Activated CD8-positive, alpha-beta memory T cell treated with anti-CD3 and anti-CD28 coated beads, Interleukin-2, amount 50 U/mL, for 48 hours (primary cell): ENCODE measurements at places on chromosomes 2 and 18.

DNA sequence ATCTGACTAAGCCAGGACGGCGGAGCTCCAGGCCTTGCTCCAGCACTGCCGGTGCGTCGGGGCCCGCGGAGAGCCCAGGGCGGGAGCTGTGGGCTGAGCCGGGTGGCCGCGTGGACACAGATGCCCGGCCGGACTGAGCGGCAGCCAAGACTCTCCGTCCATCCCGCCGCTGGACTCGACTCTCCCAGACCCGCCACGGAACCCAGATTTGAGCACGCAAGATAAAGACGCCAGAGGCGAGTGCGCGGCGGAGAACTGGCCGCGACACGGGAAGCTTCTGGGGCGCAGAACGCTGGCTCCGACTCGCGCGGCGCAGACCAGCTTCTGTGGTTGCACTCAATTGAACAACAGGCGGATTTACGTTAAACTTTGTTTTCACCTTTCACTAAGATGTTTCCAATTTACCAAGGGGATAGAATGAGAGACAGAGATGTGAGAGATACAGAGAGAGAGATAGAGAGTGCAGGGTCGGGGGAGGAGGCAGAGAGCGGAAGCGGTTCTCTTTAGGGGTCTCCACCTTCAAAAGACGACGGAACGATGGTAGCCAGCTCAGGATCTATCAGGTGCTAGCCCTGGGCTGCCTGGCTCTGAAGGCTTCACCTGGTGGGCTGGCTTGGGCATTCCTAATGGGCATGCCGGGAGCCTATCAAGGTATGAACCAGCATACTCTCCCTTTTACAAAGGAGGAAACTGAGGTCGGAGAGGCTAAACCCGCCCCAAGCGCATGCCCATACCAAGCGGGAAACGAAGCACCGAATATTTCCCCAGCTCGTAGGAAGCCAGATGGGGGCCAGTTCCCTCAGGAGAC lies 10.4 kb upstream of the EN1 start:
- DNase-seq: no peak

GRCh38 chr2:29770846-29771245 lies 150.5 kb downstream of the ALK start:
- DNase-seq: no peak

DNA sequence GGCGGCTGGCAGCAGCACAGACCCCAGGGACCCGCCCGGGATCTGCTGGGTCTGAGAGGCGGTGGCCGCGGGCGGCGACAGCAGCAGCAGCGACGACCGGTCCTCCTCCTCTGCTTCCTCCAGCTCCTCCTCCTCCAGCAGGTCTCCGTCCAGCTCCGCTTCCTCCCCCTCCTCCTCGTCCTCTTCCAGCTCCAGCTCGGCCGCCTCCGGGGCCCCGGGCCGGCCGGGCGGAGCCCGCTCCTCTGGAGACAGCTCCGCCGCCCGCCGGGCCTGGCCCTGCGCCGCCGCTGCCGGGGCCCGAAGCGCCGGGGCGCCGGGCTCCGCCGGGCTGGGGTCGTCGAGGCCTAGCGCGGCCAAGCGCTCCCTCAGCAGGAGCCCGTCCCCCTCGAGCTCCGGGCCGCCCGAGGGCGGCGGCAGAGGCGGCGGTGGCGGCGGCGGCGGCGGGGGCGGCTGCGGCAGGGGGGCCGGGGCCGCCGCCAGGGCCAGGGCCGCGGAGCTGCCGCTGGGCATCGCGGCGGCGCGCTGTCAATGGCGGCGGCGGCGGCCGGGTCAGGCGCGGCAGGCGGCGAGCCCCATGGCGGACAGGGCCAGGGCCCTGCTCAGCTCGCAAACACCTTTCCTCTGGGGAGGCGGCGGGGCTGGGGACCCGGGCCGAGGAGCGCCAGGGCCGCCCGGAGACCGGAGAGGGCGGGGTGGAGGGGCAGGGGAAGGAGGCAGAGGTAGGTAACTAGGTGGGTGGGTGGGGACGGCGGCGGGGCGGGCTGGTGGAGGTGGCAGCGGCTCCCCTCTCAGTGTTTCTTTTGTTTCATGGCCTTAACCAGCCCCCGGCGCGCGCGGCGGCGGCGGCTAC lies 445 bp downstream of the MEX3C start:
- DNase-seq: peak; percentile 75

GRCh38 chr2:135963841-135964240 lies 21.6 kb downstream of the DARS1 start:
- DNase-seq: no peak

GRCh38 chr2:30757749-30758148 lies 49.5 kb downstream of the CAPN13 start:
- DNase-seq: no peak

DNA sequence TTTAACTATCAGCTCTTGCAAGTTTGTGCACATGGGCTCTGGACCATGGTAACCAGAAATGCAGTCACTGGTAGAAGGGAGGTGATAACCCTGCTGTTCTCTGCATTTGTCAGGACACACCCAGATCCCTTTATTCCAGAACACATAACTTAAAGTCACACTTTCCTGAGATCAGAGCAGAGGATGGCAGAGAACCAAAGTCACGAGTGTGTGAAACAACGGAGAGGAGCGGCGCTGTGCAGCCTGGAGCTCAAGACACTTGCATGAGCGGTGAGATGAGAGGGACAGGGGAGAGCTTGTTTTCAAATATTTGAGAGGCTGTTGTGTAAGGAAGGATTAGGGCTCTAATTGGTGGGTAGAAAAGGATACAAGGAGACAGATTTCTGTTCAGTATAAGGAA lies 43.3 kb upstream of the AAK1 start:
- DNase-seq: no peak

GRCh38 chr2:64932116-64932370 lies 57.2 kb upstream of the SLC1A4 start:
- DNase-seq: no peak

- DNase-seq: no peak
These were observed 235.7 kb downstream of the CDCA7 start for GRCh38 chr2:173590276-173590861.

DNA sequence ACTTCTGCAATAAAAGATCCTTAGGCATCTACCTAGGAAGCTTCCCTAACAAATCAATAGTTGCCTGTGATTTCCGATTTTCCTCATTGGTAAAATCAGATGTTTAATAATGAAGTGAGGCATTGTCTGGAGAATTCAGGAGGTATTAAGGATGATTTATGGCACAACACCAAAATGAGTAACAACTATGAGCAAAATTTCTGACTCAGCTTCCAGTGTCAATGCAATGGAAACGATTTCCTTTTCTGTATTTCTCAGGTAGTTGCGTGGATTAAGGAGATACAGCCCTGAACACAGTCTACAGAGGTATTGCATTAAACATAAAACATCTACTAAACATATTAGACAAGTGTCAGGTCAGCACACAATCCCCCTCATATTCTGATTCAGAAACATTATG lies 99.5 kb downstream of the EPB41L3 start:
- DNase-seq: no peak

DNA sequence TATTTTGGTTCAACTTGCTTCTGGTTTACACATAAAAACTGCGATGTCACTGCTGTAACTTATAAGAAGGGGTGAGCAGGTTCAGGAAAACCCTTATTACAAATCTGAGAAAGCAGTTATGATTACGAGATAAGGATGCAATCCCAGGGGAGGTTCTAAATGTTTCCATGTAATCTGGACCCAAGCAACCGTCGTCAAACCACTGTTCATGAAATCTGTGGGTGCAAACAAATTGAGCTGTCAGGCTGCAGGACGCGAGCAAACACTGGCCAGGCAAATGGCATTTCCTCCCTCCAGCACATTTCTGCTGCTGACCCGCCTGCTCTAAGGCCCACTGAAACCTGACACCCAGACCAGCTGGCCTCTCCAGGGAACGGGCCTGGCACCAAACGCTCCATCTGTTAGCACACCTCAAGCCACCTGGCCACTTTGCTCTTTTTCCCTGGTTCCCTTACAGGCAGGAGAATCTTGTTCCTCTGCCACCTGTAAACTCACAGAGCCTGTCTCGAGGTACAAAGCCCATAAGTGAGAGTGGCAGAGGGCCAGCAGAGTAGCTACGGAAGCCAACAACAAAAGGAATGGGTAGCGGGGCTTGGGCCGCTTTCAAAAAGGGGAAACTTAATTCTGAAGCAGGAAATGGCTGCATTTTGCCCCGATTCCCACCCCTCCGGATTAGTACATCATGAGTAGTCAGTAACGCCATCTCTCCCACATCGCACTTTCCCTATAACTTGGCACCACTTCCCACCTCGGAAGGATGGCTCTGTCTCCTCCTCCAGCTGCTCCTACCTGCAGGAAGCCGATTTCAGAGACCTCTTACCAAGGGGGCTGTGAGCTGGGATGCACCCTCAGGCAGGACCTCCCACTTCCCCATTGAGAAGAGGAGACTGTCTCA lies 26.5 kb downstream of the CRACDL start:
- peak; percentile 50 for DNase-seq

DNA sequence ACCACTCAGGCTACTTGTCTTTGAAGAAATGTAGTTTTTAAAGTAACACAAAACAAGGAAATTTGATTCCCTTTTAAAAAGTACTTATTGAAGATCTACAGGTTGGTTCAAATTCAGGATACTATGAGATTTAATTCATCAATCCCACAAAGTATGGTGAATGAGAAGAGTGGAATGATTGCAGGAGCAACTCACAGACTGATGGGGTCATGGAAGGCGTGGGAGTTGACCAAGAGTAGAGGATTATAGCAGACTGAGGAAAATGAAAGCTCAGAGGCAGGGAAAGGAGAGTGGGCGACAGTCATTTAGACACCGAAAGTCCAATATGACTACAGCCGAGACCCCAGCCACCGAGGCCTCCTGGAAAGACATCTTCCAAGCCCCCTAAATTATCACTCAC lies 12.5 kb upstream of the DAPL1 start:
- DNase-seq: no peak

GRCh38 chr18:37481072-37481471 lies 84.5 kb downstream of the CELF4 start:
- no peak for DNase-seq

DNA sequence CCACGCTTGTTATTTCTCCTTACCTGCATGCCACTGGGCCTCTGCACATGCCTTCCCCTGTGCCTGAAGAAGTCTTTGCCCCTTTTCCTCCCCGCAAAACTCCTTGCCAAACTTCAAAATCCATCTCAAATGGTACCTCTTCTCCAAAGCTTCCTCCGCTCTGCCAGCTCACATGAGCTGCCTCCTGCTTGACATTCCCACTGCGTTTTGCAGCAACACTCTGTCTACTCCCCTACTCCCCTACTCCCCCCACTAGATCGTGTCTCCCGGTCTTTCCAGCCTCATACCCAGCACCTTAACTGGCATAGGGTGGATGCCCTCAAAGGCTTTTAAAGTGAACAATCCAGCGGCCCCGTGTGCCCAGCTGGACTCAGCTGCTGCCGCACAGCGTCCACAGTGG lies 65.8 kb downstream of the TNS1 start:
- DNase-seq: no peak

GRCh38 chr2:157170299-157170698 lies 87.2 kb upstream of the GALNT5 start:
- no peak for DNase-seq

GRCh38 chr2:145584353-145584752 lies 1064.4 kb upstream of the ZEB2 start:
- no peak for DNase-seq

- no peak for DNase-seq
These were observed 939.9 kb upstream of the NXPH2 start for GRCh38 chr2:139720056-139720455.

GRCh38 chr2:17303521-17303920 lies 214.7 kb downstream of the RAD51AP2 start:
- no peak for DNase-seq

DNA sequence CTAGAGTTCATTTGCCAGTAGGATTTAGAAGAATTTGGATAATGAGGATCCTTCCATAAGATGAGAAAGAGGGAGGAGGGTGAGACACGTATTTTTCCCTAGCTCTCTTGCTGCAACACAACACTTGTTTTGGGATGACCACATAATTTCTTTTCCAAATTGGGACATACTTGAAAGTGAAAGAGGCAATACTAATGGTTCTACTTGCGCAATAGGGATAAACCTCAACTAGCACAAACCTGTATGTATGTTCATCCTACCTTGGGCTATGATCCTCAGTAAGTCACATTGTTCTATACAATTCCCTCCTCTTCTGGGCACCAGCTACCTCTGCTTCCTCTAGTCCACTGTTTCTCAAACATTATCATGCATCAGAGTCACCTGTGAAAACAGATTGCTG lies 1208.8 kb upstream of the LRRTM1 start:
- no peak for DNase-seq

- DNase-seq: no peak
These were observed 70.6 kb downstream of the ALK start for GRCh38 chr2:29850794-29851193.

DNA sequence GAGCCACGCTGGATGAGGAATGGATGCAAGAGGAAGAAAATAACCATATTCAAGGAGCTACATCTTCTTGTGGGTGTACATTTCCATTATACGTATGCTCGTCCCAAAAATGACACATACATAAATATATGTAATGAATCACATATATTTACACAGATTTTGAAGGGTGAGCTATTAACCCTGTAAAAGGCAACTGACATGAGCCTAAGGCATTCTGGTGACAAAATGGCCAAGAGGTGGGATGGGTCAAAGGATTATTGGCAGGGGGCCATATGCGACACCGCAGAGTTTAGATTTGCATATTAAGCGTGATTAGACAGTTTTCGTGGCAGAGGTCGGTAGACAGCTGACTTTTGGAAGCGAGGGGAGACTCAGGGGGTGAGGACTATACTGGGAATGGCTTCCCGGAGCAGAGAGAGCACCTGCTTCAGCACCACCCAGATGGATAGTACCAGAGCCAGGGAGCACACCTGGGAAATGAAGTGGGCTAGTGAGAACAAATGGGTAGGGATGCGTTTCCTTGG lies 431 bp upstream of the CNRIP1 start:
- no peak for DNase-seq

DNA sequence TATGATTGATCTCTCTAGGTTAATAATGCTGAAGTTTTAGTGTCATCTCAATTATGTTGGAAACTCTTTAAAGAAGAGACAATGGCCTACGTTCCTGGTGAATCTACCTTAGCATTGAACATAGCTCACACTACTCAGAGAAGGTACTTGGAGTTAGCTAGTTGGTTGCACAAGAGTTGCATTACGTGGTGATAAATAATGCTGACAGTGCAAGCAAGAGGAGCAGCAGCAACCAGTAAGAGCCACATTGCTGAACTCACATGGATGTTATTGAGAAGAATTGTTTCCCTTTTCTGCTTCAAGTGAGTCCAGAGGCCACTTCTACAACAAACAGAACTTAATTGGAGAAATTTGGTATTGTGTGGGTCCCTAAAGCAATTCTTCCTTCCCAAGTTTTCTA lies 737.1 kb downstream of the TDRD15 start:
- DNase-seq: no peak

DNA sequence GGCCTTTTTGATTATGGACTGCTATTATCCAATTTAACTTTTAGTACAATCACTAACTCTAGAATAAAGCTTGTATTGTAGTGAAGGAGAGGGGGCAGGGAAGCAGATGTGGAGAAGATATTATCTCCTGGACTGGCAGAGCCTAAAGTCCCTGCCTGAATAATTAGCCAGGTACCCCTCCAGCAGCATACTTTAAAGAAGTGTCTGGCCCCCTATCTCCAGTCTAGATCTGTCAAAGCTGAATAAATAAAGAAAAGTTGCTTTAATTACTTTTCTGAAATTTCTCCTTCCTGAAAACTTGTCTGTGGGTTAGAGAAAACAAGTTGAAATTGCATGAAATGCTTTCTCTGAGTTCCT lies 258.2 kb downstream of the SLC8A1 start:
- DNase-seq: no peak

- no peak for DNase-seq
These were observed 7.2 kb downstream of the HADHB start for GRCh38 chr2:26251893-26252292.
